ENCODE measurements at places on chromosomes 2 and 18. TPM values are rescaled to one million over a fixed set of nuclear protein-coding genes. Genes with fewer than 3 reads are reported as not detected.

Gene DCC
- 30.4 TPM for total RNA-seq

Gene MYO7B
- total RNA-seq = under 0.01 TPM

Gene CFC1
- total RNA-seq = 9.2 TPM

Gene OR6B2
- not detected for total RNA-seq

Gene ANTXR1
- 24.7 TPM for total RNA-seq

Gene RAMP1
- total RNA-seq = 29.3 TPM

Gene ASB3
- 84.2 TPM for total RNA-seq

Gene AMER3
- 33.7 TPM for total RNA-seq

Gene CHAC2
- total RNA-seq = 5.1 TPM

Gene SCN3A
- 197 TPM for total RNA-seq

Gene ACTG2
- 0.23 TPM for total RNA-seq

Gene BBS5
- 17.8 TPM for total RNA-seq

Gene IGFBP5
- 59.3 TPM for total RNA-seq

Gene TMEM169
- 30.7 TPM for total RNA-seq

Gene SLC5A7
- total RNA-seq = 14.3 TPM

Gene GALNT1
- total RNA-seq = 82.8 TPM

Gene HOXD1
- not detected for total RNA-seq

Gene NDC80
- total RNA-seq = 14.3 TPM

Gene RNF152
- 144 TPM for total RNA-seq

Gene KIF5C
- 421 TPM for total RNA-seq

Gene NABP1
- 5.8 TPM for total RNA-seq

Gene AGXT
- total RNA-seq = not detected

Gene NGEF
- 65.0 TPM for total RNA-seq

Gene POLR1A
- 14.5 TPM for total RNA-seq

Gene GPR45
- total RNA-seq = 1.8 TPM

Gene PDE11A
- total RNA-seq = 3.9 TPM

Gene EVA1A
- not detected for total RNA-seq

Gene DCDC2C
- 0.69 TPM for total RNA-seq

Gene SPATA3
- not detected for total RNA-seq

Gene WDR43
- 55.4 TPM for total RNA-seq

Gene LRATD1
- total RNA-seq = 63.2 TPM

Gene RMDN2
- total RNA-seq = 21.5 TPM

Gene SP100
- 5.3 TPM for total RNA-seq

Gene SMPD4
- 14.1 TPM for total RNA-seq

Gene MOGAT1
- total RNA-seq = not detected

Gene EGR4
- 0.23 TPM for total RNA-seq

Gene UGT1A5
- total RNA-seq = not detected

Gene AGAP1
- total RNA-seq = 63.7 TPM

Gene CHRND
- 0.23 TPM for total RNA-seq

Gene CRYGC
- total RNA-seq = not detected

Gene CROCC2
- total RNA-seq = 1.4 TPM

Gene UGT1A10
- not detected for total RNA-seq

Gene MAP3K19
- 9.5 TPM for total RNA-seq

Gene CIDEA
- total RNA-seq = not detected

Gene IAH1
- 56.5 TPM for total RNA-seq

Gene SNORC
- total RNA-seq = 4.6 TPM

Gene PLB1
- total RNA-seq = 10.6 TPM

Gene ADD2
- 236 TPM for total RNA-seq

Gene IL1A
- total RNA-seq = 0.92 TPM

Gene MDH1B
- total RNA-seq = 13.4 TPM

Gene IL1RL1
- 0.69 TPM for total RNA-seq

Gene ANKRD62
- total RNA-seq = 0.23 TPM

Gene WDCP
- total RNA-seq = 19.1 TPM

Gene HSBP1L1
- 3.2 TPM for total RNA-seq

Gene PLEK
- 3.7 TPM for total RNA-seq
